NCI-H69 (cell line): ENCODE measurements at places on chromosomes 6 and 20.
A peak's percentile ranks its signal among the peaks of the same experiment; 100 is the strongest.

- no peak for DNase-seq
Measured at GRCh38 chr20:60258255-60258863, 300.1 kb downstream of the CDH26 start.

- no peak for DNase-seq
Measured at GRCh38 chr6:169990095-169991030, 238.9 kb downstream of the ERMARD start.

GRCh38 chr6:141208101-141208500 is 924.6 kb upstream of the GJE1 start:
- no peak for DNase-seq

GRCh38 chr20:2402271-2402980 is 21.7 kb downstream of the TGM6 start:
- peak; percentile 58 for DNase-seq

DNA sequence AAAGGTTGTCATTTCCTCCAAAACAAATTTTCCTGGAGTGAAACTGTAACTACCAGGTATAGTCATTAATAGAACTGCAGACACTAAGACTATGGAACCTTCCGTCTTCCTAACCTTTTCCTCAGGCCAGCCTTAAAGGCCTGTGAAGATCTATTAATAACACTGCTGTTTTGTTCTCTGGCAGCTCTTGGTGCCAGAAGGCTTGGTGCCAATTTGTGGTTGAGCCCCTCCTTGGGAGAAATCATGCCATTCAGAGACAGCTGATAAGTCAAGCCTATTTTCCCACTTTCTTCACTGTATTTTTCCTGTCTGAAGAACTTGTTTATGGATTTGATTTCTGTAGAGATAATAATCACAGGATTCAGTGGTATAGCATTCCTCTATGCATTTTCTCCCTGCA is 64.8 kb downstream of the HCRTR2 start:
- DNase-seq = peak; percentile 46

- DNase-seq = no peak
Measured at GRCh38 chr20:33883164-33883563, 72.0 kb downstream of the CHMP4B start.

GRCh38 chr20:57283860-57284259 is 17.4 kb upstream of the BMP7 start:
- no peak for DNase-seq
